ENCODE measurements at places on chromosomes 3 and 15. TPM values are rescaled to one million over a fixed set of nuclear protein-coding genes. Genes with fewer than 3 reads are reported as not detected.

The BFSP2 gene
- not detected for total RNA-seq

DNA sequence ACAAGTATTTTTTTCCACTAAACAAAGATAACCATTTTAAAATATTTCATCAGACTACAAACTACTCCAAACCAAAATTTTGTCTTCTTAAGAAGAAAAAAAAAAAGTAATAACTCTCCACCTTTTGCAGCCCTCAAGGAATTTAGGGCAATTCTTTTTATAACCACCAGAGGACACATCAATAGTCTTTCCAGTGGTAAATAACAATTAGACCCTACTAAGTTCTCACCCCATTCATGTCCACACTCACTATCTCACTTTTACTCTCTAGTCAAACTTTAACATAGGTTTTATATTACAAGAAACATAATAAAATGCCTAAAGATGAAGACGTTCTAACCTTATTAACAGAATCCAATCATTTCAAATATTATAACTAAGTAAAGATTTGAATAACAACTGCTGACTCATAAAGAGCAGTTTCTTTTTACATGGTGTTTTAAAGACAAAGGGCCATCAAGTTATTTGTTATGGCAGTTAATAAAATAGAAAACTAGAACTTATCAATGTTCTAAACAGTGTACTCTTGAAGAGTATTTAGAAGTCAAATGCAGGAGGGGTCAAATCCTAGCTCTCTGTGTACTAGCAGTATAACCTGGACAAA is 33.0 kb downstream of the CCDC39 start:
- no peak for DNase-seq

- DNase-seq, result peak; percentile 55
Observed at GRCh38 chr3:4426782-4427344, 40.2 kb downstream of the SUMF1 start.

- DNase-seq, result no peak
Observed at GRCh38 chr3:65779390-65779789, 259.3 kb downstream of the MAGI1 start.

DNA sequence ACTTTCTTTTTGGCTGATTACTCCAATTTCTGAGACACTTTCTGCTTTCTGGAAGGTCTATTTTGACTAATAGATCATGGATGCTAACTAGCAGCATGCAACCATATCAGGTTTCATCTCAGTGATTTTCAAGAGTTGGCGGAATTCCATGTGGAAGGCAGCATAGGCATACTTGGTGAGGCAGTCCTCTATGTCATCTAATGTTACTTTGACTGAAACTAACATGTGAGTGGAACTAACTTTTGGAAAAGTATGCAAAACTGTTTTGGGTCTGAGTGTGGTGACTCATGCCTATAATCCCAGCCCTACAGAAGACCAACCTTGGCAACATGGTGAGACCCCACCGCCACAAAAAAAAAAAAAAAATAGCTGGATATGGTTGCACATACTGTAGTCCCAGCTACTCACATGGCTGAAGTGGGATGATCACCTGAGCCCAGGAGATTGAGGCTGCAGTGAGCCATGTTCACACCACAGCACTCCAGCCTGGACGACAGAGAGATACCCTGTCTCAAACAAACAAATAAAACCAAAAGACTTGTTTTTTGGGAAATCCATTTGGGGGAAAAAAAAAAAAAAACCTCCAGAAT is 1033.7 kb downstream of the ROBO1 start:
- DNase-seq, result no peak

Data from skin of body (tissue), 3 donors.